ENCODE measurements at places on chromosomes 11 and 22. TPM values are rescaled to one million over a fixed set of nuclear protein-coding genes. Genes with fewer than 3 reads are reported as not detected.

CFAP300 gene
- 6.2 TPM for polyA plus RNA-seq

MYOD1 gene
- not detected for polyA plus RNA-seq

- DNase-seq, result no peak
Observed at GRCh38 chr22:49303061-49303735, 524.5 kb downstream of the BRD1 start.

DNA sequence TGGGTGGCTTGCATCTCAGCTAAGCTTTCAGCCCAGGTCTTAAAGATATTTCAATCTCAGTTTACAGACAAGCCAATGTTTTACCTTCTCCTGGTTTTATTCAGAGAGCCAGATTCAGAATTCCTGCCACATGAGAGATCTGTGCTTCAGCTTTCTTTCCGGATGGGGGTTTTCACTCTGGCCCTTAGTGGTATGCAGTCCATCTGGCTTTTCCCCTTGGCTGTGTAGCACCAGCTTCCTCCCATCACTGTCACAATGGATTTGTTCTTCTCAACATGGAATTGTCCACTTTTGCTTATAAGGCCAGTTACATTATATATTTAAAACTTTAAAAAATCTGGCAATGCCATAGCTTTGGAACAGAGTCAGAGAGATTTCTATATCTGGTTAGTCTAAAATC, 303.9 kb downstream of the ETS1 start:
- no peak for DNase-seq

GRCh38 chr11:124297921-124298320, 15.8 kb downstream of the OR8D1 start:
- no peak for DNase-seq

- DNase-seq, result no peak
Observed at GRCh38 chr22:48711669-48712068, 1116.0 kb downstream of the BRD1 start.

GRCh38 chr11:64804346-64805210, 1.6 kb upstream of the MAP4K2 start:
- no peak for DNase-seq

DNA sequence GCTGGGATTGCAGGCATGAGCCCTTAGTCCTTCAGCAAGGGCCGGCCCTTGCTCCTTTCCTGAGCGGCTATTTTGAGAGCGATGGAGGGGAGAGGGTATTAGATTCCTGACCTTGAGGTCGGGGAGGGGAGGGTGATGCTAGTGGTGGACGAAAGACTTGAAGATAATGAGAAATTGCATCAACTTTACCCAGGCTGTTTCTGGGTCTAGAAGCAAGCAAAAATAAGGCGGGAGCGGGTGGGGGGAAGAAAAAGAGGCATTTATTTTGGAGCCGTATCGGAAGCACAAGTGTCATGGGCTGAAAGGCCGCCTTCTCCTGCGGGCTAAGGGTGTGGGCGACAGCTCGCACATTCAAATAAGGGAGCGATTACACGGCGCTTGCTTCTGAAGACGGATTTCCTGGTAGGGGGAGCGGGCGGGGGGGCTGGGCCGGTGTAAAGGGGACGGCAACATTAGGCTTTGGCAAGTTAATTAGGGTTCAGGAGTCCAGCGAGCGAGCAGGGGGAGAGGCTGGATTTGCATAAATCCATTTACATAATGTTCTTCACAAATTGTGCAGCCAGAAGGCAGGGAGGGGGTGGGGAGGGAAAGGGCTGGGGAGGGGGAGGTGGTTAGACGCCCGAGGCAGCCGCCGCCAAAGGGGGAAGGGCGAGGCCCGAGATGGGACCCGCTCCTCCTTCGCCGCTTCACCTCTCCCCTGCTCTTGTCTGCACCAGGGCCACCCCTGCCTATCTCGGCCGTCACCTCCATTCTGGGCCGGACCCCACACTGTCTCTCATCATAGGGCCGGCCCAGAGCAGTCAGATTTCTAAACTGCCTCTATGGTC, 245.9 kb downstream of the MIAT start:
- no peak for DNase-seq
